Central memory CD8-positive, alpha-beta T cell (primary cell): ENCODE measurements at places on chromosomes 6 and 20.

- no peak for DNase-seq
Observed at GRCh38 chr6:27770724-27771123, 141.5 kb downstream of the OR2B2 start.

- no peak for DNase-seq
Observed at GRCh38 chr6:42260972-42261371, 43.3 kb upstream of the MRPS10 start.

DNA sequence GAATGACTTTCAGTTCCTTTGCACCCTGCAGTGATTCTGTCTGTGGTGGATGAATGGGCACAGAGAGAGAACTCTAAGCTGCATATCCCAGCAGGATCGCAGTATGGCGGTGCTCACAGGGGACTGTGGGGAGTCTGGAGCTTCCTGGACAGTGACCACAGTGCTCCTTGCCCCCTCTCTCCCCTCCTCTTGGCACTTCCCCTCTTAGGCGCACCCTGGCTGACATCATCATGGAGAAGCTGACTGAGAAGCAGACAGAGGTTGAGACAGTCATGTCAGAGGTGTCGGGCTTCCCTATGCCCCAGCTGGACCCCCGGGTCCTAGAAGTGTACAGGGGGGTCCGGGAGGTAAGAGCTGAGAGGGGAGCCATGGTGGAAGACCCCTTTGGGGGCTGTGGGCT is 8.6 kb downstream of the BYSL start:
- DNase-seq, result no peak

GRCh38 chr6:155254139-155254538 is 9.7 kb upstream of the CLDN20 start:
- DNase-seq, result no peak

DNA sequence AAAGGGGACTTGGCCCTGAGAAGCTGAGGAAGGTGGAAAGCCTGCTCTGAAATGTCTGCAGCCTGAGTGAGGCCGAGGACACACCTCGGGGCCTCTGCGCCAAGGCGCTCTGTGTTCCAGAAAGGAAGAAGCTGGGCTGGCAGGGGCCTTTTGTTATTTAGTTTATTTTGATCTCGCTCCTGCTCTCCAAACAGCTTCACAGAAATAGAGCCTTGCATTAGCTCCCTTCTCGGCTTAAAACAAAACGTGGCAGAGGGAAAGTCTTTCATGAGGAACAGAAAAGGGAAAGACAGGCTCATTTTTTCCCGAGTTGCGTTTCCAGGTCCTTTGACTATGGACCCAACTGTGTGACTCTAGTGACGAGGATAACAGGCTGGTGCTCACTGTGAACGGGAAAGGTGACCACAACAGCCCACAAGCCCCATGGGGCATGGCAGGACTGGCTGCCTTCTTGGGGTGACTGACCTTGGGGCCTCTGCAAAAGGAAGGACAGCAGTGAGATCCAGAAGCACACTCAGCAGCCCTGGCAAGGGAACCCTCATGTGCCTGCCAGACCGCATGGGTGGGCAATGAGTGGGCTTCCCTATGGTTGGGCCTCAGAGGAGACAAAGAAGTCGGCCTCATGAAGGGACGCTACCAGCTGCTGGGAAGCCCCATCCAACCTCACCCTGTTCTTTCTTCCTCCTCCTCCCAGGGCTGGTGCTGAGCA is 18.7 kb downstream of the LEMD2 start:
- no peak for DNase-seq

DNA sequence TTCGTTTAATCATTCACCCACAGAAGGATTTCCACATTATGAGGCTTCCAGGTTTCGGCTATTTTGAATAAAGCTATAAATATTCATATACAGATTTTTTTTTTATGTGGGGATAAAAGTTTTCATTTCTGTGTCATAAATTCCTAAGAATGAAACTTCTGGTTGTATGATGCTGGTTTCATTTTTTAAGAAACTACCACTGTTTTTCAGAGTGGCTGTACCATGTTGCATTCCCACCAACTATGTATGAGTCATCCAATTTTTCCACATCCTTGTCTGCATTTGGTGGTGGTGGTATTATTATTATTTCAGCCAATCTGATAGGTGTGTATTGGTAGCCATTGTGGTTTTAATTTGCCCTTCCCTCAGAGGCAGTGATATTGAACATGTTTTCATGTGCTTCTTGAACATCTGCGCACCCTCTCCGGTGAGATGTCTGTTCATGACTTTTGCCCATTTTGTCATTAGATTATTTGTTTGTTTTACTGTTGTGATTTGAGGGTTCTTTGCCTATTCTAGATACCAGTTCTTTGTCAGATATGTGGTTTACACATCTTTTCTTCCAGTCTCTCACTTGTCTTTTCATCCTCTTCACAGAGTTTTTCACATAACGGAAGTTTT is 75.5 kb downstream of the DOK5 start:
- DNase-seq, result no peak

DNA sequence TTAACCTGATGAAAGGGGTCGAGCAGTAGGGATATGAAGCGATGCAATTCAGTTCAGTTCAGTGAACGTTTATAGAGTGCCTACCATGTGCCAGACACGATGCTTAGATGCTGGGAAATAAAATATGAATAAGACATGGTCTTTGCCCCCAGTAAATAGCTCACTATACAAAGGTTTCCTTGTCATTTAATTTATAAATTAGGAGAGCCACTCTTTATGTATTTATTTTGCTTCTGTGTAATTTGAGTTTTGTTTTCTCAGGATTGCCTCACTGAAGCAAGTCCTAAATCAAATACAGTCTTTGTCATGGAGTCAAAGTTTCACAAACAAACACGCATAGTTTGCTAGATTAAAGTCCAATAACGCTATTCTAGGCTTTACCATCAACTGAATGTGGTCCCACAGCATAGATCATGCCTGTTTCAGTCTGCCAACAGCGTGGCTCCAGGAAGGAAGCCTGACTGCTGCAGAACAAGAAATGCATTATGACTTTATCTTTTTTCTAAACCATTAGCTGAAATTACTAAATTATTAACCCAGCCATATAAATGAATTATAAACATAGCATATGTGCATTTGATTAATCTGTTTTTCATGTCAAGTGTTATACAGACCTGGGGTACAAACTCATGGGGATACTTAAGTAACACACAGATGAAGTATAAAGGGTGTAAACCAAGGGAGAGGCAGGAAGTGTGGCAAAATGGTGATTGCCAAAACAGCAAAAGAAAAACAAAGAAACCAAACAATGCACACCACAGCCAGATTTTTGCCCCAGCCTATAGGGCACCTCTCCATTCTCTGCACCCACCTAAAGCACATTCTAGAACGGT is 29.8 kb upstream of the CCN2 start:
- no peak for DNase-seq

DNA sequence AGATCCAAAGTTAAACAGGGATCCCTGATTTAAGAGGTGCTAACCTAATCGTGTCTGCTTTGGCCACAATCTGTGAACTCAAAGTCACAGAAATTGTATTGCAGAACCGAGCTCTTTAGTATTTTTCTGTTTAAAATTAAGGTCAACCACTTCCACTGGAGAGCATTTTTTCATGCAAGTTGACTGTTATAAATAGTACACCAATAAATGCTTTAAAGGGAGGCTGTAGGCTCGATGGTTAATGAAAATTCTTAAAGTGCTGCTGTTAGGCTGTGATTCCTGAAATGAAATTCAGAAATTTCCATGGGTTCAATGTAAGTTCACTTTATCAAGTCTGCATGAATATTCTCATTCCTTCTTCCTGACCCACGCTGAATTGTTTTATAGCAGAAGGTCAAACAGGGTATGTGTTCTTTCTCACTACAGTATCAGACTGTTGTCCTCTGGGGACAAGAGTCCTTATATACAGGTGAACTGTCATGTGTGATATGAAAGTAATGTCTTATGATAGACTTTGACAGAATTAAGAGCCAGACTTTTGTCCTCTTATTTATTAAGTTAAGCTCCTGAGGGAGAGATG is 92.5 kb upstream of the HDGFL1 start:
- DNase-seq, result no peak

DNA sequence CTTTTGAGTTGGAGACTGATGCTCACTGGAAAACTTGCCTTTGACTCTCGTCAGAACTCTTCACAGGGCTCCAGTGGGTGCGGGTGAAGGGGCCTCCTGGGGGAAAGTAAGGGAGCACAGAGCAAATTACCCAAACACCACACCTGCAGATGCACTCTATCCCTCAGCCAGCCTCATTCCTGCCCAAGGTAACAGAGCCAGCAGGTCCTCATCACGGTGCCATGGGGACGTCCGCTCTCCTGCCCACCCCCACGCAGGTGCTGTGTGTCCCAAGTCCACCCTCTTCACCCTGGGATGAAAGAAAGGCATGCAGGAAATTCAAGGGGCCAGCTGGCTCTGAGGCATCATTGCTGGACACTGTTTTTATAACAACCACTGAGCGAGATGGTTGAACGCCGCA is 269.0 kb downstream of the SMOC2 start:
- no peak for DNase-seq

DNA sequence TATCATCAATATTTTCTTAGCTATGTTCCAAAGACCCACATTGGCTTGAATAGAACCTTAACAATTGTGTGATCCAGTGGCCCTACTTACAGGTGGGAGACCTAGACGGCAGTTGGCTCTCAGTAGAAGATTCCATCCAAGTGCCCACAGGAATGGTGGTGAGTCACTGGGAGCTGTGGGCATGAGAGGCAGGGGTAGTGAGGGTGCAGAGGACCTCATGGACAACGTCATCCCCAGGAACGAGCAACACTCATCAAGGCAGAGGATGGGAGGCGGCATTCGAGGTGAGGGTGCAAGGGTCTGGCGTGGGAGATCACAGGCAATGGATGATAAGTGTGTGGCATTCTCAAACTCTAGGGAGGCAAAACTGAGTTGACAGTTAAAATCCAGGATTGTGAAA is 17.5 kb upstream of the SPO11 start:
- DNase-seq, result no peak

DNA sequence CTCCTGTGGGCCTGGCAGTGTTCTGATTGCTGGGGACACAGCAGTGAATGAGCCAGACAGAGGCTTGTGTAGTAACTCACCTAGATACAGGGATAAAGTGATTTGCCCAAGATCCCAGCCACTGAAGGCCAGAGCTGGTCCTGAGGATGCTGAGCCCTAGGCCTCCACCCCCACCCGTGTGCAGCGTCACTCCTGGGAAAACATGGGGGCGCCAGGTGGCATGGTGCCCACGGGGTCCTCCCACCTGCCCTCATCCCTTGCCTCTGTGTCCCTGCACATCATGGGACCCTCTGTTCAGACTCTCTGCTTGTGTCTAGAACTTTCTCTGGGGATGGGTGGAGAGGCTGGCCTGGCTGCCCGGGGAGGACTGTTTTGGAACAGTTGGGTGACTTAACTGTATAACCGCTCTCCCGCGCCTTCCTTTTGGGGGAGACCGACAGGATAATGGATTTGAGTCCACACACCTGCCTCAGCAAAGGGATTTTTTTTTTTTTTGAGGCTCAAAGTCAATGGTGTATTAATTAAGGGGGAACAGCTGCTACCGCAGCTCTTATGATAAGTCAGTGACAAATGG is 19.6 kb downstream of the LEMD2 start:
- no peak for DNase-seq

GRCh38 chr6:32178547-32179440 is 589 bp downstream of the RNF5 start:
- DNase-seq, result no peak

- no peak for DNase-seq
Observed at GRCh38 chr6:33118525-33119123, 42.8 kb downstream of the HLA-DPB1 start.

DNA sequence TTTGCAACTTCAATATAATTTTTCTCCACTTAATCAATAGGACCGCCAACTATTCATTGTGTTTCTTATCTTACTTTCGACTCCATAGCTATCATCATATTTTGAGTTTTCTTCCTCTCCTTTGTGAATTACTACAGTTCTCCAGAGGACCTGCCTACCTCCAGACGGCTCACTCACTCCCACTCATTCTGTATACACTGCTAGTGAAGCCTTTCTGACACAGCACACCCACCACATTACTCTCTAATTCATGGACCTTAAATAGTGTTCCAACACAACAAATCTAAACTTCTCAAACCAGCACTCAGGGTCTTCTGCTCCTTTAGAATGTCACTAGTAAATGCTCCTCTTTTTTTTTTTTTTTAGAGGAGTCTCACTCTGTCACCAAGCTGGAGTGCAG is 23.8 kb downstream of the FKBP5 start:
- DNase-seq, result no peak

- DNase-seq, result no peak
Observed at GRCh38 chr6:44309092-44309491, 4.1 kb downstream of the AARS2 start.

- DNase-seq, result no peak
Observed at GRCh38 chr20:37920270-37920669, 17.3 kb downstream of the VSTM2L start.

DNA sequence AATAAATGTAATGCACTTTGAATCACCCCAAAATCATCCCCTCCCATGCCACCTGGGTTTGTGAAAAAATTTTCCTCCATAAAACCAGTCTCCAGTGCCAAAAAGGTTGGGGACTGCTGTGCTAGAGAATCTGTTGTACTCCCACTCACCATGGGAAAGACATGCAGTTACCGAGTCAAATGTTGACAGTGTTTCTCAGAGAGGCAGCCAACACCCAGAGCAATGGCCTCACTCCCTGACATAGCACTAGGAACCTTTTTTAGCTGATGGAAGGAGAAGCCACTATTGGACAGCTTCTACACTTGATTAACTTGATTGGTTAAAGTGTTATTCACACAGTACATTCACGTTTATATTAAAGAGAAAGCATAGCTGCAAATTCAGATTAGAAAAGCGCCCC is 59.8 kb upstream of the MANEA start:
- DNase-seq, result no peak

DNA sequence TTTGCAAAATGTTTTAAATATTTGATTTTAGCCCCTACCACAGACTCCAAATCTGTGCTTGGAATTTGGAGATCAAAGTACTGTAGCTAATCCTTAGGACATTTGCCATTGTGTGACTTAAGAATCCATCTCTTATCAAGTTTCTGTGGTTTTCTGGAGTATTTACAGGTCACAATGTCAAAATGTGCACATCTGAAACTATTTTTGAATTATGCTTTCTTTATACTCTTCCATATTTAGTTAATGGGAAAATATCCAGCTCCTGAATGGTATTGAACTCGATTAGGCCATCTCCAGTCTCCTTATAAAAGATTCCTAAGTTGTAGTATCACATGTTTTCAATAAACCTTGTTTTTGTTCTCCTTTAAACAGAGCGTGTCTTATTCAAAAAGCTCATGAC is 162.5 kb downstream of the KHDC1L start:
- no peak for DNase-seq

DNA sequence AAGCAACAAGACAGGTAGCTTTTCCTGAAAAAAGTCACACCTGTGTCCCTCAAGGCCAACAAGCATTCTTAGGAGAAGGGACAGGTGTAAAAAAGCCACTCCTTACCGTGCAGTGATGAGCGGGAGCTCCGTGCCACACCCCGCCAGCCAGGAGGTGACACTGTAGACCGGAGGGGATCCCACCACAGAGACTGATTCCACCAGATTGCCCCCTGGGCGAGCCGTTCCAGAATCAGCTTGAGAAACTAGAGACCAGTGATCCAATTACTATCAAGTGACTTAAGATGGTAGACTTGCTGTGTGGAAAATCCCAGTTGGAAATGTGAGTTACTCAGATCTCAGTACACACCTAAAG is 37.4 kb downstream of the PKHD1 start:
- DNase-seq, result no peak

- no peak for DNase-seq
Observed at GRCh38 chr6:116314878-116315277, 35.1 kb upstream of the TSPYL1 start.
